ENCODE measurements at places on chromosomes 4 and X.
A peak's percentile ranks its signal among the peaks of the same experiment; 100 is the strongest.

DNA sequence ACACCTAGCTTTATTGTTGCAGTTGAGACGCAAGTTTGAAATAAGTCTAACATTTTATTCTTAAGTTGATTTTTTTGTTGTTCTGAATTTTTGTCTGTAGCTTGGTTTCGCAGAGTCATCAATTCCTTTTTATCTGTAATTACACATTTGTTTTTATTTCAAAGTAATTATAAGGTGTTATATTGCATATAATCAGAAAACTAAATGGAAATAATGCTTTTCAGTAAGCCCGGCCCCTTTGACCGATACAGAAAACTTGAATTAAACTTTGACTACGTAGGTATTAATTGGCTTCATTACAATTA, 2.1 kb downstream of the KDM6A start:
- DNase-seq, result no peak

GRCh38 chrX:64186974-64187761, 18.3 kb downstream of the AMER1 start:
- no peak for DNase-seq

GRCh38 chr4:536351-536972, 37.5 kb downstream of the PIGG start:
- DNase-seq, result no peak

DNA sequence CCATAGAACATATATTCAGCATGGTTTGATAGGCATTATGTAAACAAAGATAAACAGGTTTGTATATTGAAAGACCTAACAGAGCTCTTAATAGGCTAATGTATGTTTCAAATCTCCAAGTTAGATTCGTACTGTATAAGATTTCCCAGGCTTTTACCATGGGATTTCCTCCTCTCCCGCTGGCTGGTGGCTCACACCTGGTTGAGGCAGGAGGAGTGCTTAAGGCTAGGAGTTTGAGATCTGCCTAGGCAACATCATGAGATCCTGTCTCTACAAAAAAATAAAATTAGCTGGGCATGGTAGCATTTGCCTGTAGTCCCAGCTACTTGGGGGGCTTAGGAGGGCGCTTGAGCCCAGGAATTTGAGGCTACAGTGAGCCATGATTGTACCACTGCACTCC, 5.4 kb downstream of the CPE start:
- DNase-seq, result no peak

DNA sequence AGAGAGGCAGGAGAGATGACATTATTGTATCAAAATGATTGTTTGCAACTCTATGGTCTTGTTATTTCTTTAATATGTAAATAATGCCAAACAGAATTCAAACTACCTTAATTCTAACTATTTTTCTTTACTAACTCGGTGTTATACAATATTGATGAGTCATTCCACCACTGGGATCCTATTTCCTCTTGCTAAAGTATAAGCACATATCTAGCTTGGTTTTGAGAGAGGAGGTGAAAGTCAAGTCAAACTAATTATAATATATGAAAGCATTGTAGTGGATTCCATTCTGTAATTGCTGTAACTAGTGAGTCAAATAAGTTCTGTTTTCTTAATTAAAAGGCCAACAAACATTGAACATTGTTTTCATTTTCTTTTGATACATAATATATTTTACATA, 837.6 kb downstream of the PDHA2 start:
- DNase-seq, result peak; percentile 15

DNA sequence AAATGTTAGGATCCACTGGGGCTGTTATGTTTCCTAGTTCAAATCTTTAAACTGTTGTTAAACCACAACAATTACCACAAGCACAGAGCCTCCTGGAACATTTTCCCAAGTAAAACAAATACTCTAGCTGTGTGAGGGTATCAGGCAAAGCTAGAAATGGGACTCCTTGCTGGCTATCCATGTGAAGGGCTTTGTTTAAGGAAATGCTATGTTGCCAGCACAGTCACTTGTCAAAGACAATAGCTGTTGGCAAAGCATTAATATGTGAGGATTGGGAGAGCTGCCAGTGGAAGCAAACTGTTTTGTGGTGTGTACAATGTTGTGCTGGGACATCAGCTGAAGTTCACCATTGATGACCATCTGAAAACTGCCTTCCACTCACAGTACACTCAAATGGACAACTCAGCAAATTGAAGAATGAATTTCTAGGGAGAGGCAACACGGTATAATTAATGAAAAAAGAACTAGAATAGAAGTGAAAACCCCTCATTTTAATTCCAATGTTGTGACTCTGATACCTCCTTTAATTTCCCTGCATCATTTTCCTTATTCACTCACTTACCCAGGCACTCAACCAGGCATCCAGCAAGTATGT, 100.8 kb downstream of the ANXA3 start:
- no peak for DNase-seq

DNA sequence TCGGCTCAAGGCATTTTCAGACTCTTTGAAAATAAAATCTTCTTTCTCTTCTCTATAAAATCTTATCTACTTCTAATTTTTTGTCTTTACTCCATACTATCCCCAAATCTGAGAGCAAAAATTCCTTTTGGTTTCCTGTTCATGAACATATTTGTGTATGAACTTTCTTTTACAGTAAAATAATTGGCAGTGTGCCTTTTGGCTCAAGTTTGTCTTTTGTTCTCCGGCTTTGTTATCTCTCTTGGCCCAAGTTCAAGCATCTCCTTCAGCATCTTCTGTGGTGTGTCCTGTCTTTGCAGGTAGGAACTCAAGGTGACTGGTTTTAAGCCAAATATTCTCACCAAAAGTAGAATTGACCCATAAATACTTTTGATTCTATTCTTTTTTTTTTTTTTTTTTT, 276.6 kb upstream of the FAT1 start:
- DNase-seq, result no peak

DNA sequence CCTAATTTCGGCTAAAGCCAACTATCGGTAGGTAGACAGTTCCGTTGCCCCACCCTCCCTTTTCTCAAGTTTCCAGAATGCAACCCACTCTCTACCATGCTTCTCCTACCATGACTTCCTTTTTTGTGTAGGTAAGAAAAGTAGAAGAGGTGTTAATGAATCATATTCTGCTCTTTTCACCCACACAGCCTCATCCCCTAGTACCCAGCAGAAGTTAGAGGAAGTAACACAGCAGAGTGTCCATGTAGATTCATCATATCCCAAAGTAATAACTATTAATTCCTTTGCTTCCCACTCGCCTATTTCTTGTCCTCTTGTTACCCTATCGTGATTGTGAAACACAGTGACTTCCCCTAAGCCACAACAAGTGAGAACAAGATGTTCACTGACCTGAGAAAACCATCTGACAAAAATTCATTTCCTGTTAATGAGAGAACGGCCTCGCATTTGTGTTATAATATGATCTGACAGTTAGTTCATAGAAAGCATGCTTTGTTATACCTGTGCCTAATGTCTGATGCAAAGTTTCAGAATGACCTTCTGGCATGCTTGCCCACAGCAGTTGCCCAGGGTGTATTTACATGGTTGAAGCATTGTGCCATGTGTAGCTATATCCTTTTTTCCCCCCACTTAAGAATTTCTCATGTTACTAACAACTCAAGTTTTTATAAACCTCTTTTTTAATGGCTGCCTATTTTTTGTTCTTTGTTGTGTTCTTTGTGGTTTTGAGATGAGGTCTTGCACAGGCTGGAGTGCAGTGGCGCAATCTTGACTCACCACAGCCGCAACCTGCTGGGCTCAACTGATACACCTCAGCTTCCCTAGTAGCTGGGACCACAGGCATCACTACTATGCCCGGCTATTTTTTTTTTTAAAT, 185.6 kb downstream of the RAP1GDS1 start:
- peak; percentile 74 for DNase-seq

GRCh38 chr4:182513587-182514291, 270.5 kb downstream of the TENM3 start:
- no peak for DNase-seq

- DNase-seq, result no peak
These were observed 18.9 kb upstream of the CABS1 start for GRCh38 chr4:70315928-70316327.

GRCh38 chr4:53706422-53707032, 115.2 kb upstream of the LNX1 start:
- peak; percentile 52 for DNase-seq

- no peak for DNase-seq
These were observed 173.9 kb upstream of the KLF3 start for GRCh38 chr4:38489924-38490639.

GRCh38 chrX:134369576-134369975, 90.4 kb upstream of the HPRT1 start:
- DNase-seq, result no peak

DNA sequence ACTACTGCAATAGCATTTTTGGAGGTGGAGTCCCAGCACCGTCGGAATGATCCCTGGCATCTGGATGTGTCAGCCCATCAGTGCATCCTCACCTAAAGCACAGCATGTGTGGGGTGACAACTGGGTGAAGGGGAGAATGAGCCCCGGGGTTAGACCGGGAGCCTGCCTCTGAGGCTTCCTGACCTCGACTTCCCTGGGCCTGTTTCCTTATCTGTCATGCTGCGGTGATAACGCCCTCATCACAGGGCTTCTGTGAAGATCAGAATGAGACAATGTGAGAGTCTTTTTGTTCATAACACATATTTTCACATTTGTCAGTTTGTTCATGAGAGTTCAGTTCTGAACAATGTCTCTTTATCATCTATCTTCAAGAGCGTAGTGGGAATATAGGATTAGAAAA, 31.1 kb upstream of the PDLIM3 start:
- DNase-seq, result no peak

- DNase-seq, result no peak
These were observed 64.0 kb downstream of the MANBA start for GRCh38 chr4:102696758-102697157.

- DNase-seq, result no peak
These were observed 312.5 kb upstream of the ANXA10 start for GRCh38 chr4:167779864-167780263.

DNA sequence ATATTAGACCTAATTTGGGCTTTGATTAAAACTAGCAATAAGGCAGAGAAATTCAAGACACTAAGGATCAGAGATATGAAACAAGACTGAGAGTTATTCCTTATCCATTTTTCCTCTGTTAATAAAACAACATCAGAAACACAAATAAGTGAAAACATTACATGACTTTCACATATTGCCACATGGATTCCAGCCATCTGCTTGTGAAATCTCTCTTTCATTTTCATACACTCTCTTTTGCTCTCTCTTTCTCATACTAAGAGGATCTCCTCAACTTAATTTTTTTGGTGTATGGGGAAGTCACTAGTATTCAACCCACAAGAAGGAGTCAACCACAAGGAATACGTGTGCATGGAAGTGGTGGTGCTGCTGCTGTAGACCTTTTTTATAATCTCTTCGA, 183.0 kb downstream of the LDB2 start:
- no peak for DNase-seq

DNA sequence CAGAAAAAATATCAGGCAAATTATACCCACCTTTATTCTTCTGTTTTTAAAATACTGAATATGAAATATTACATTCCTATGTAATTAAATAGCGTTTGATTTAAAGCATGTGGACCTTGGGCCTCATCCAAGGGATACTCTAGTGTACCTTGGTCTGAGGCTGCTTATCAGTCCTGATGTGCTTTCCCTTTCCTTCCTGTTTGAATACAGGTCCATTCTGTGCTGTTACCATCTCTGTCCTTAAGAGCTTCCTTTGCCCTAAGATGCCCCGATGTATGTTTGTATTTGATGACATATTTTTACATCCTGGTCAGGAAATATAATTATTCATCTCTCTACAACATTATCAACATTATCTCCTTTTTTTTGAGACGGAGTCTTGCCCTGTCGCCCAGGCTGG, 24.1 kb downstream of the FAT4 start:
- no peak for DNase-seq

- DNase-seq, result no peak
These were observed 12.2 kb upstream of the CXCL8 start for GRCh38 chr4:73728091-73728741.

DNA sequence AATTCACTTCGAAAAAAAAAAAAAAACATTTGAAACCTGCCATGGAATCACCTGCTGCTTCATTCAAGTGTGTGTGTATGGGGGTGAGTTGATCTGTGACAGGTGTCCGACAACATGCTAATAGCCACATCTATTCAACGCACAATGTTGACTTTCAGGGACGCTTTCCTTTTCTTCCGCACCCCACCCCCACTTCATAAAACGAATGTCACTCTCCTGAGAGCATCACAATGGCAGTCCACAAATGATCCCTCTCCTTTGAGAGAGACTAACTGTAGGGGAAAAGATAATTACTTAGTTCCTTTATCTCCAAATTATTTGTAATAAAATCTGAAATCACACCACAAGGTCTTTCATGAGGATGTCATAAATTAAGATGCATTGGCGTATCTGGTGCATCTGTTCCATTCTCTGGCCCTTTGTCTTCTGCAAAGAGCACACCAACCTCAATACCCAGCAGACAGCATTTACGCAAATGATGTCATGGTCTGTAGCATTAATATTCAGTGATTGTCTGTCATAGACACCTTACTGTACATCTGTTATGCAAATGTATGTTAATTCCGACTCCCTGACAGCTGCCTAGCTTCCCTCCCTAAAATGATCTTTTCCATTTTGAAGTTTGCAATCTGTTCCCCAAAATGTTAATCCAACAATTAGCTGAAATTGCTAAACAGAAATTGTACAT, 640.0 kb upstream of the BOD1L1 start:
- no peak for DNase-seq

GRCh38 chrX:154373340-154374306, 811 bp downstream of the FLNA start:
- DNase-seq, result peak; percentile 61

DNA sequence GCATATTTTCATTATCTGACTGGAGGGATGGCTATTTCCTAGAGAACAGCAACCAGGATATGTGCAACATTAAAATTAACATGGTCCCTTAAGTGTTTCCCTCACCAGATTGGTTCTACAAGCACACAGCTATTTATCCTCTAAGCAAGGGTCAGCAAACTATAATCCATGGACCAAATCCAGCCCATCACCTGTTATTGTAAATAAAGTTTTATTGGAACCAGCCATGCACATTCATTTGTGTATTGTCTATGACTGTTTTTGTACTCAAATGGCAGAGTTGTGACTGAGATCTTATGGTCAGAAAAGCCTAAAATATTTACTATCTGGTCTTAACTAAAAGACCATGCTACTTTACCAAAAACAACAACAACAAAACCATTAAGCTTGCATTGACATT, 77.9 kb downstream of the AMELX start:
- no peak for DNase-seq

GRCh38 chrX:102745857-102746584, 25.5 kb downstream of the GPRASP3 start:
- DNase-seq, result no peak

DNA sequence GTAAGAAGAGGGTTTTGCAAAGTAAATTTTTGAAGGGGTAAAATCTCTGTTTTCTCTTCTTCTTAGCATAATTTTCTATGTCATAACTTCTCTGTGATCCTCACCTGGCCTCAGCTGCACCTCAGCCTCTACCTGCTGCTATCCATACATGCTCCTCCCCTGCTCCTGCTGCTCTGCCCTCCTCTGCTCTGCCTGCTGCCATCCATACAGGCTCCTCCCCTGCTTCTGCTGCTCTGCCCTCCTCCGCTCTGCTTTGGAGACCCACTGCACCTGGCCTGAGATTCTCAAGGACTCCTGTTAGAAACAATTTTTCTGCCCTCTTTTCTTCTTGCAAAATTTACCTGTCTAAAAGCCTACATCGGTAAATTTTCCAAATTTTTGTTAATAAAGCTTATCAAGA, 388.6 kb upstream of the PITX2 start:
- DNase-seq, result no peak

GRCh38 chr4:124499261-124499660, 213.3 kb downstream of the ANKRD50 start:
- no peak for DNase-seq

GRCh38 chr4:155795991-155796390, 37.2 kb downstream of the GUCY1B1 start:
- peak; percentile 9 for DNase-seq

Data from NB4 (cell line).